ENCODE measurements at places on chromosomes 3 and 15.

DNA sequence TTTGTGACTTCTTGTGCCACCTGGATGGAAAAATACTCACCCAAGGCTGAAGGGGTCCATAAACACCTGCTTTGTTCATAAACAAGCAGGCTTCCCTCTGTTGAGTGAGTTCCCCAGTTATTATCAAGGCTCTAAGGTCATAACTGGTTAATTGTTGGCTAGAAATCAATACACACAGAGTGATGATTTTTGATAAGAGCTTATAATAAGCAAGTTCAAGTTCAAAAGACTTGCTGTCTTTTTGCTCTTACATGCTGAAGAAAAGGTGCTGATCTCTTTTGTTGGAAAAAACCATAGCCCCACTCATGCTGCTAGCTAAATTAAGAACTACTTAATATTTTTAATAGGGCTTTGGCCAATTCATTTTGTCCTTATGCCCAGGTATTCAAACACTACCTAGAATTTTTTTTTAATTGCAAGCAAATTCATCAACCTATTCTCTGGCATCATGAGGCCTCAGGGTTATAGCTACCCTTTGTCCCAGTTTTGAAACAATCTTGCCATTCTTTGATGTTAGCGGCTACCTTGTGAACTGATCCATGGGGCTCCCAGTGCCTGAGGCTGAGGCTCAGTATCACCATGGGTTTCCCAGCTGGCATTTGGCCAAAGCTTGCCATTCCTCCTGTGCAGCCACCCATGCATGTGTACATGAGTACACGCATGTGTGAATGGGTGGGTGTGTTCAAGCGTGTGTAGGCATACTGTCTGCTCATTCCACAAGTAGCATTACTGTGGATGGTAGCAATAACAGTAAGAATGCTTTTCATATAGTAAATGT, 127.6 kb upstream of the LPP start:
- DNase-seq, result no peak

DNA sequence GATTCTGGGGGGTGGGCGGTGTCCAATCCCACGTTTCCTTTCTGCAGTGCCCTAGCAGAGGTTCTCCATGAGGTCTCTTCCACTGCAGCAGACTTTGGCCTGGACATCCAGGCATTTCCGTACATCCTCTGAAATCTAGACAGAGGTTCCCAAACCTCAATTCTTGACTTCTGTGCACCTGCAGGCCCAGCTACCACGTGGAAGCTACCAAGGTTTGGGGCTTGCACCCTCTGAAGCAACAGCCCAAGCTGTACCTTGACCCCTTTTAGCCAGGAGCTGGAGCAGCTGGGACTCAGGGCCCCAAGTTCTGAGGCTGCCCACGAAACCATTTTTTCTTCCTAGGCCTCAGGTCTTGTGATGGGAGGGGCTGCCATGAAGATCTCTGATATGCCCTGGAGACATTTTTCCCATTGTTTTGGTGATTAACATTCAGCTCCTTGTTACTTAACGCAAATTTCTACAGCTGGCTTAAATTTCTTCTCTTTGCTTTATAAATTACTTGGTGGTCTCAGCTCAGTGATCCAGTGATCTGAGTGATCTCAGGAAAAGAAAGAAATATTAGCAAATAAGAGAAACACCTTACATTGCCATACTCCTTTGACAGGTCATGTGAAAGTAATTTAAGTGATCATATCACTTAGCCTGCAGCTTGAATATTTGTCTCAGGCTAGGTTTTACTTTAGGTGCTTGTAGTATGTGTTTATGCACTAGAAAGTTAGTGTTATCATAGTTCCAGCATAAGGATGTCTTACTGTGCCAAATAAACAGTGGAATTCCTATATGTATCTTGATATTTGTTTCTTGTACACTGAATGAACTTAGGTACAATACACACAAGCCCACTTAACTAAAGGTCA, 3.0 kb downstream of the SNAP23 start:
- DNase-seq, result no peak

DNA sequence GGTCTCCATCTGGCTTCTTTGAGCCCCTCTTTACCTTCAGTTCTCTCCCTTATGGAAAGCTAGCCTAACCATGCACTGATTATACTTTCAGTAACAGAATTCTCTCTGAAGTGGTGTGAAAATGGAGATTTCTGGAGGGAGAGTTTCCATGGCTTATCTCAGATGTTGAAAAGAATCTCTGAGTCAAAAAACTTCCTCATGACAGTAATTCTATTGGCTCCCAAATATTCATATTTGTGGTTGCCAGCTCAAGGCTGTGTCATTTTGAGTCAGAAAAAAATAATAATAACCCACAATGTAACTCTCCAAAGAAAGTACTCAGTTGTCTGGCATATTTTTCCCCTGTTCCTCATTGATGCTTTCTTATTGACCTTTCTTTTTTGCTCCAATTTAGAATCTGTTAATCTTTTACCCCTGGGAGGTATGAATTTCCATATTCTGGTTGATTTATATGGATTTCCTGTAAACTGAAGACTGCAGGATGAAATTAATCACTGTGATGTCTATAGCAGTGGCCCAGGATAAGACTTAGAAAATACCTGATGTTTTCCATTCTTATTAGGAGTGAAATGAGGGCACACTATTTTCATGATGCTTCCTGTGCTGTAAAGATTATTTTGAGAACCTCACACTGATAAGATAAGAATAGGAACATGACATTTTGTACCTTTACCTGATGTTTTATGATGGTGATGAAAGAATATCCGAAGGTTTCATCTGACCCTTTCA, 149.5 kb upstream of the EPHA3 start:
- no peak for DNase-seq

GRCh38 chr15:34514251-34514670, 69.2 kb downstream of the GOLGA8B start:
- DNase-seq, result no peak

DNA sequence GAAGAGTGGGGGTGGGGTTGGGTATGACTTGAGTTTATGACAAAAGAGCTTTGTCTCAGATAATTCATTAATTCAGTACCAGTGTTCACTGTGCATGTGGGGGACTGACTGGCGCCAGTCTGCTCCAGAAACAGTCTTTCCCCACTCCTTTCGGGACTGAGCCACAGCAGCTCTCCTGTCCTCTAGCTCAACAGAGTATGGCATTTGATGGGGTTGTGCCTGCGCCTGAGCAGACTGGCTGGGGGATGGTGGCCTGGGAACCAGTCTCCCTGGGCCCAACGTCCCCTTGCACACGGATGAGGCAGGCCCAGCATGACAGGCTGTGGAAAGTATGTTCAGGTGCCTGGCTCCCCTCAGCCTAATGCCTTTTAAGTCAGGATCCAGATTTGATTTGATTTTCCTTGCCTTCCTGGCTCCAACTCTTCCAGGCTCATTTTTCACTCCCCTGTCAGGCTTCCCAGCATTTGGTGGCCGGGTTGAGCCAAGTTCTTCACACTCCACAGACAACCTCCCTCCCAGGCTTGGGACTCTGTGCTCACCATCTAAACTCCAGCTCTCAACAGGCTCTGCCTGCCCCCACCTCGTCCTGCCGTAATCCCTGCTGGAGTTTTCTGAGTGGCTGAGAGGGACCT, 105.0 kb downstream of the MYLK start:
- no peak for DNase-seq

DNA sequence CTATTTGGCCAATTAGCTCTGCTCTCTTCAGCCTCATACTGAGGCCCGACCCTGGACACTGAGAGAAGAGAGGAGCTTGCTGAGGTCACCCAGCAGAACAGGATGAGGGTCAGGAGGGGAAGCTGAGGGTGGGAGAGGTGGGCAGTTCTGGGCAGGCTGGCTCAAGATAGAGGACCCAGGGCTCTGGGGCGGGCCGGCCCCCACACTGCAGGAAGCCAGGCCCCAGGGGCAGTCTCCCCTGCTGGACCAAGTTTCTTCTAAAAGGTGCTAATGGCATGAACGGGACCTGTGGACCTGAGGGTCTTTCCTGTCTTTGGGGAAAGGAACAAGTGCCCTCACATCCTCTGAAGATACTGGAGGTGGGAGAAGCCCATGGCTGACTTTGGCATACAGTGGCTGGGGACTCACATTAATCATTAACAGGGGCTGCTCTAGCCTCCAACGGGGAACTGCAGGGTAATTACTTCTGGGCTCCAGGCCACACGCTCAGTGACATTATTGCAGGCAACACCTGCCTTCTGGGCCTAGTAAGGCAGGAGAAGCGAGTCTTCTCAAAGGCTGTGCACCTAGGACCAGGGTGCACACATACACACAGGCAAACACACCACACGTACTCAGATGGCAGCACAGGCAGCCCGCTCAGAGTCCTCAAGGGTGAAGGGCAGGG, 10.6 kb downstream of the HCN4 start:
- no peak for DNase-seq

DNA sequence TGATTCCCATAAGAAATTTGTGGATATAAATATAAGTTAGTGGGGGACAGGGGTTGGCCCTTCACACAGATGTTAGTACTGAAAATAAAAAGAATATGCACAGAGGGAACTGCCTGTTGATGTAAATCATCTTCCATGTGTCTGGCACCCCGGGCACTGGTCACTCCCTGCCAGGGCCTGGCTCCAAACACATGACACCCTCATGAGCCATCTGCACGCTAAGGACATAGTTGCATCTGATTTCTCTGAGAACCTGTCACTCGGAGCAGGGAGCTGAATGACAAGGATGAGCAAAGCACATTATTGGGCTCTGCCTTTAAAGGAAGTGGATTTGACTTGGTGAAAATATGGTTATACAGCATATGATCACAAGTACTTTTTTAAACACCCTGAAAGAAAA, 66.2 kb upstream of the TSC22D2 start:
- no peak for DNase-seq

GRCh38 chr15:81023483-81024264, 23.0 kb downstream of the TLNRD1 start:
- DNase-seq, result no peak

DNA sequence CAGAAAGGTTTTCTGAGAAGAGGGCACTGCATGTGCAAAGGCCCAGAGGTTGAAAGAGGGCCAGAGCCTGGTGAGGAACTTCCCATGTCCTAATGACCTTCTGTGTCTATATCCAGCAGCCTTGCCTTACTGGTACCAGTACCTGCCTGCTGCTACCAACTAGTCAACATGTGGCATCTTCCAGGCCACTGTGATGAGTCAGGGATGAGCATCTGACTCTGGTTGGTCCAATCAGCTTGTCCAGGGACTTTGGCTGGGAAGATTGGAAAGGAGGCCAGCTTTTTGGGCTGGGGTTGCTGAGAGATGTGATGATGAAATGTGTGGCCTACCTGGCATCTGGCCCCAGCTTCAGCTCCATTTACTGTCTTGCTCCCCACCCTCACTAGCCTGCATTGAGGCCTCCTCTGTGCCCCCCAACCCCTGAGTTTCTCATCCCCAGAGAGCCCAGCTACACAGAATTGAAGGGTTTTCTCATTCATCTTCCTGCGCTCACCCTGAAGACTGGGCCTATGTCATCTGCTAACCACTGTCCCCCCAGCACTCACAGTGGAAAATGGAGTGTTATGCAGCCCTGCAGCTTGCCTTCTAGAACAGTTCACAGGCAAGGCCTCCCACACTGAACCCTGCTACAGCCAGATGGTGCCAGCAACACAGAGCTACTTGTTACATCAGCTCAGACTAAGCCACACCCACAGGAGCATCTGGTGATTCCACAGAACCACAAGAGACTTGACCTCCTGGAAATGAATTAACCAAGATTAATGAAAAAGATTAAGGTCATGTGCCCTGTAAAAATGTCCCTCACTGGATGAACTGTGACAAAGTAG, 1.3 kb upstream of the TWF2 start:
- no peak for DNase-seq

DNA sequence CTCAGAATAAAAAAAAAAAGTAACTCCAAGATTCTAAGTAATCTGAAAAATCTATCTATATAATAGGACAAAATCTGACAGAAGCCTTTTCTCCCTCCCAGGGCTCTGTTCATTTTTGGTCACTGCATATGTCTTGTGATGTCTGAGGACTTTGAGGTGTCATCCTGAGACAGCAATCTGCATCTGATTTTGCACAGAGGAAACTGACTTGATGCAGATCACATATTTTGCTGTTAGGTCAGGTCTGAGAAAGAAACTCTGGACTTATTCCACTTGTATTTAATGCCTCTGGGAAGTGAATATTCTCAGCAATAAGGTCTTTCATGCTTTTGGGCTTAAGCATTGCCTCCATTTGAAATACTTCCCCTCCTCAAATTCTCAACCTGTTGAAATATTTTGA, 295.2 kb upstream of the THBS1 start:
- DNase-seq, result no peak

GRCh38 chr15:25731411-25731810, 131.7 kb downstream of the ATP10A start:
- DNase-seq, result no peak

GRCh38 chr3:7209098-7209497, 348.2 kb downstream of the GRM7 start:
- no peak for DNase-seq

GRCh38 chr3:162601101-162601670, 1104.6 kb downstream of the OTOL1 start:
- no peak for DNase-seq

- DNase-seq, result no peak
These were observed 84.3 kb downstream of the TTBK2 start for GRCh38 chr15:42836251-42836650.

- DNase-seq, result no peak
These were observed 32.2 kb downstream of the NECTIN3 start for GRCh38 chr3:111103807-111104206.

DNA sequence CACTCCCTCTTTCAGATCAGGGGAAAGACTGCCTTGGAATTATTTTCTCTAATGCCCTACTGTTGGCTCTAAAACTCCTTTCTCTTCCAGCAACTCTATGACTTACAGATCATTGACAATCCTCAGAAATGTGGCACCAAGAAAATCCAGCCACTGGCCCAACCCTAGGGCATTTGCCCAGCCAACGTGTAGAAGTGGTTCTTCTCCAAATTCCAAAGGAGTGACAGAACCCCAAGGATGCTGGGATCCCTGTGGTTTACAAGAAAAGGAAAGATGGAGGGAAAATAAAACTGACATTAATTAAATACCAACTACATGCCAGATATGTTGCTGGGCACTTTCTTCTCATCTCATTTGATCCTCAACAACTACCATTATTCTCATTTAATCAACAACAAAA, 216.0 kb downstream of the NTRK3 start:
- DNase-seq, result no peak

DNA sequence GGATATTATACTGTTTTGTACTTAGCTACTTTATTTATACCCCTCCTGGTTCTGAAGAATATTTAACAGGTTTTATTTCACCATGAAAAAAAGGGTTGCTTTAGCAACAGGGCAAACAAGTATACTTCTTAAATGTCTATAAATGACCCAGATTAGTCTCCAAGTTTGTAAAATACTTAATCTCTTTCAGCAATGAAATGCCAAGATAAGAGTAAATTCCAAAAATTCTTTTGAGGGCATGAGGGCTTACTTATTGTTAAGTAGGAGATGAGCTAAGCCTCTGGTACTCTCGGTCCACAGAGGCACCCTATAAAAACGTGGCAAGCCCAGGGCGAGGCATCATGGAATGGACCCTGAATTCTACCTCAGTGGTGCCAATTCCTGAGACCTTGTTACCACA, 264.8 kb upstream of the NSMCE3 start:
- no peak for DNase-seq

Measured in stimulated activated CD4-positive, alpha-beta T cell treated with anti-CD3 and anti-CD28 coated beads, Interleukin-1b, Interleukin-23, amount 100 ng/mL, for 4 hours (primary cell).